ENCODE measurements at places on chromosomes 11 and 22.

DNA sequence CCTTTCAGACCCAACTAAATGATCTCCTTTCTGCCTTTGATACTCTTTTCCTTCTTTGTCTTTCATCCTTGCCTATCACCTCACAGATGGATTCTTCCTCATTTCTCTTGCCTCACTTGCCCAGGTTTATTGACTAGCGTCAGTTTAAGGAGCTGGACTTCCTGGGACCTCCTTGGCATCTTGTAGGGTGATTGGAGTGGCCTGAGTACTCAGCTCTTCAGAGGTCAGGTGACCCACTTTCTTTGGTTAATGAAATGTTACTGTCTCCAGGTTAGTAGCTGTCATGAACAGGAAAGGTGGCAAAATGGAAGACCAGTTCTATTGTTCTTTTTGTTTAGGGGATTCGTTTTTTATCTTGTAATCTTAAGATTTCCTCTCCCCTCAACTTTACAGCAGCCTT lies 4.6 kb upstream of the BACE1-AS start:
- DNase-seq = no peak

- DNase-seq = no peak
Observed at GRCh38 chr11:103946793-103947545, 89.5 kb upstream of the DDI1 start.

- DNase-seq = no peak
Observed at GRCh38 chr11:114447892-114448291, 8.6 kb downstream of the REXO2 start.

DNA sequence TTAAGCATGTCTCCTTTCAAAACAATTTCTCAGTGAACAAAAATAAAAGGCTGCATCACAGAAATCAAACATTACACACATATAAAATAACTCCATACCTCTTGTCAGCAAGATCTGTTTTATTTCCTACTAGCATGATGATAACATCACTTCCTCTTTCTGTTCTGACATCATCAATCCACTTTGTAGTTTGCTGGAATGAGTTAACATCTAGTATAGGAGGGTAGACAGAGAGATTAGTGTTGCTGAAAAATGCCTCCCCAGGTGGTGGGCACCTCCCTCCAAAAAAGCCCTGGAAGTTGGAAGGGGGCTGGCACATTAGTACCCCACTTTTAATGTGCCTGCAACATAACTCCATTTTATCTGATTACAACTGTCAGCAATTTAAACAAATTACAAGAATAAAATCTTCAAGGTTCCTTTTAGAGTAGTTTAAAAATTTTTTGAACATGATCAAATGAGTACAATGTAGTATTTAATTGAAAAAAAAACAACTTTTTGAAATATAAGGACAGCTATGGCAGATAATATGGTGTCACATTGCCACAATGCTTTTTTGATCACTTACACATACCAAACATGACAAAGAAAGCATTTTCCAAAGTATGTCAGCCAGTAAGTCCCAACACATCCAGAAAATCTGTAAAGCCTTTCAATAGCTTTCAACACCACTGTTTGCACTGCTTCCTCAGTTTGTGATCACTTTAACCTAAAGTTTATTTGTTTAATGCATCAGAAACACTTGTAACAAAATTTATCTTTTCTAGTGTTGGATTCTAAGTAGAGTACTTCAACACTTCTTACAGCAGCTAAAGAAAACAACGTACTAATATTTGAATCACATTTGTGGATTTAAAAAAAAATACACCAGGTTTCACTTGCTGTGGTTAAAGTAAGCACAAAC lies 44.5 kb downstream of the RAB6A start:
- no peak for DNase-seq

DNA sequence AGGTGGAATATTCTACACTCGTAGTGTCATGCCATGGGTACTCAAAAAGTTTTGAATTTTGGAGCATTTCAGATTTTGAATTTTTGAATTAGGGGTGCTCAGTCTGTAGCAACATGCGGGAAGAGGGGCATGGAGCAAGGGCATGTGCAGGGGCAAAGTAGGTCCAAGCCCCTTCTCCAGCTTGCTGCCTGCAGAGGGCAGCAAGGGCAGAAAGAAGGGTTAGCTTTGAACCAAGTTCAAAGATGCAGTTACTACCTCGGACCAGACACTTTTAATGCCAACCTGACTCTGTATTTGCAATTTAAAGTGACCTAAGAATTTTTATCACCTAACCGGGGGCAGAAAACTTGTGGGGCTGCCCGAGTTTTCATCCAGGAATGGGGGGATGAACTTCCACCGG lies 68.2 kb downstream of the CD82 start:
- no peak for DNase-seq

DNA sequence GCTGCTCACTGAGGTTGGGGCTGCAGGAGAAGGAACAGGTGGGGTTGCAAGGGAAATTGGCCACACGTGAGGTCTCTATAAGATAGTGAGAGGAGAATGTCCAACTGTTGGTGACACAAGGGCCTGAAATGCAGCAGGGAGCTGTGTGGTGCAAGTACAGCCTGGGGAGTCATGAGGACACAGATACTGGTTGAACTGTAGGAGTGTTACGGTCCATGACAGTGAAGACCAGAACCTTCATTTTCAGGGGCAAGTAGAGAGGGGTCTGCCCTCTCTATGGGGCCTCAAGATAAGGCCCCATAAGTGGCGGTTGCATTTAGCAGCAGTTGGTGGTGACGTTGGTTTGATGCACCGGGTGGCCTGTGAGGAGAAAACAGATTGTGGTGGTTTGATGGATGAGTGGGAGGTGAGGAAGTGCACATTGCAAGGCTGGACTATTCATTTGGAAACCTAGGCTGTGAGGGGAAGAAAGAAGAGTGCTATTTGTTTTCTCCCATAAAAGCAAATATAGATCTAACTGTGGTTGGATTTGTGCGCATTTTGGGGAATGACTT lies 39.4 kb downstream of the MICAL2 start:
- no peak for DNase-seq

- no peak for DNase-seq
Observed at GRCh38 chr11:126403658-126404057, 48.2 kb downstream of the ST3GAL4 start.

DNA sequence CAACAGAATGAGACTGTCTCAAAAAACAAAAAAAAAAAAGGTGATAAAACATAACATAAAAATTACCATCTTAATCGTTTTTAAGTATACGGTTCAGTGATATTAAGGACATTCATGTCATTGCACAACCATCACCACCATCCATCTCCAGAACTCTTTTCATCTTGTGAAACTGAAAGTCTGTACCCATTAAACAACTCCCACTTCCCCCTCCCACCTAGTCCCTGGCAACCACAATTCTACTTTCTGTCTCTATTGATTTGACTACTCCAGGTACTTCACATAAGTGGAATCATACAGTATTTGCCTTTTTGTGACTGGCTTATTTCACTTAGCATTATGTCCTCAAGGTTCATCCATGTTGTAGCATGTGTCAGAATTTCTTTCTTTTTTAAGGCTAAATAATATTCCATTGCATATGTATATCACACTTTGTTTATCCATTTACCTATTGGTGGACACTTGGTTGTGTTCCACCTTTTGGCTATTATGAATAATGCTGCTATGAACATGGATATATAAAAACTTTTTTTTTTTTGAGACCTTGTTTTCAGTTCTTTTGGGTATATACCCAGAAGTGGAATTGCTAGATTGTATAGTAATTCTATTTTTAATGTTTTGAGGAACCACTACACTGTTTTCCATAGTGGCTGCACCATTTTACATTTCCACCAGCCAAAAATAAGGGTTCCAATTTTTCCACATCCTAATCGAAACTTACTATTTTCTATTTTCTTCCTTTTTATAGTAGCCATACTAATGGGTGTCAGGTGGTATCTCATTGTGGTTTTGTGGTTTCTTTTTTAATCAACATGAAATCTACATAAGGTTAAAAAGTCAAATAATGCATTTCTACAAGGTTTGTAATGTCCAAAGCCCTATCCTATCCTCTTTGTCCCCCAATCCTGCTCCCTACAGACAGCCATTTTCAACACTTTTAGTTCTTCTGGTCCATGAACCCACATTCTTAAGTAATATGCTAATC lies 23.4 kb upstream of the PIK3C2A start:
- DNase-seq = no peak

DNA sequence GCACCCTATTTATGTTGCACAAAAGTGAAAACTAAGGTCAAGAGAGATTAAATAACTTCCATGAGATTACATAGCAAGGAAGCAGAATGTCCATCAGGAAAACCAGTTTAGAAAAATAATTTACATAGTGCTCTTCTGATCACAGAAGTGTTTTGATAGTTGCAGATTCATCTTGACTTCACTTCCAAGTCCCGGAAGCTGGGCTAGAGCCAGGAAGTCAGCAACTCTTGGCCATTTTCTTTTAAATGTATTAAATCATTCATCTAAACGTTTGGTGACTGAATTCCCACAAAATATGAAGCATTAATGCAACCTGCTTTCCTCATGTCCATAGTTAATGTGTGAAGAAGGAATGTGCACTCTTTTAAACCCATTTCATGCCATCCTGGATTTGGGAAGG lies 29.7 kb downstream of the APLP2 start:
- no peak for DNase-seq

GRCh38 chr22:21755851-21756284 lies 20.3 kb upstream of the YPEL1 start:
- no peak for DNase-seq

DNA sequence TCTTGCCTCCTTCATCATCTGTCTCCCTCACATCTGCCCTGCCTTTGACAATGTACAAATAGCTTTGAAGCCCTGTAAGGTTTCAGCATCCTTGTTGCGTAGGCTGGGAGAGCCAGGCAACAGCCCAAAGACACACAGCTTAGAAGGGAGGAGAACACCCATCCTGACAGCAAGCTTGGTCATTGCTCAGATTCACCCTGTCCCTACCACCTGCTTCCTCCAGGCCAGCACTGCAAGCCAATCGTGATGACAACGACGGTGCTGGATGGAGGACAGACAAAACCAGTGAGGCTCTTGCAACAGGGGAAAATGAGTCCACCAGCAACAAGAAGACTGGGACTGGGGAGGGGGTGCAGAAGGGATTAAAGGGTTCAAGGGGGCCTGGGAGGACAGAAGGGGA lies 32.9 kb upstream of the CD5 start:
- no peak for DNase-seq

GRCh38 chr11:72648384-72649136 lies 25.7 kb downstream of the PDE2A start:
- no peak for DNase-seq

GRCh38 chr11:125102510-125102909 lies 8.9 kb downstream of the TMEM218 start:
- DNase-seq = no peak

DNA sequence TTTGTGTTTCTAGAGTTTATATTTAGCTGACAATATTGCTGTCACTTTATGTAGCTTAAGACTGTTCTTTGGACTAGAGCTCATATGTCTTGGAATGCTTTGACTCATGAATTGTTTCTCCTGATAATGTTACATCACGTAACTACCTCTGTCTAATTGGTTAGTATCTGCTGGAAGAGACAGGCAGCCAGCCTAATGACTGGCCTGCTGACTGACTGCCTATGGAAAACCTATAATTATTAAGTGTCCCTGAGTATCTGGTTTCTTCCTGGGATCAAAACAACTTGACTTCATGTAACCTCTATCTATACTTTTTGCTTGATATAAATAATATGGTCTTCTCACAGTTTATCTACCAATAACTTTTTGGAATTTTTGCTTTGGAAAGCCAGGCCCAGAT lies 9.4 kb downstream of the SOX6 start:
- no peak for DNase-seq

DNA sequence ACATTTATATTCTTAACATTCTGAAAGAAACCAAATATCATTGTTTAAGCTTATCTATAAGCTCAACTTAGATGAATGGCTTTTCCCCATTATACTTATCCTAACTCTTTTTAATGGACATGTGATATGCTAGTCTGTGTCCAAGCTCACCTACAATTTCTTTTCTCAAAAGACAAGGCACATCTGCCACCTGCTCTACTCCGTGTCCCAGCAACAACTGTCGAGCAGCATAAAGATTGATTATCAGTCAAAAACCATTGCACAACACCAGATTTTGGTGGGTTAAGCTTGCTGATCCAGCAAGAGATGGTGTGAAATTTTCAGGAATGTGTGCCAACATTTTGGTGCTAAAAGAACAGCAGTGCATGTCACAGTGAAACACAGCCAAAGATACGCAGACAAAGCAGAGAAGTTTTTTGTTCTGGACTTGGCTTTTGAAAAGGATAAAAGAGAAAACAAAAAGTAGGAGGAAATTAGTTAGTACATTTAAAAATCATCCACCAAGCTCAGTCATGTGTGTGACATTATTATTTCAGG lies 65.8 kb downstream of the DCDC1 start:
- no peak for DNase-seq

- DNase-seq = no peak
Observed at GRCh38 chr11:73576185-73576614, 21.7 kb downstream of the FAM168A start.

DNA sequence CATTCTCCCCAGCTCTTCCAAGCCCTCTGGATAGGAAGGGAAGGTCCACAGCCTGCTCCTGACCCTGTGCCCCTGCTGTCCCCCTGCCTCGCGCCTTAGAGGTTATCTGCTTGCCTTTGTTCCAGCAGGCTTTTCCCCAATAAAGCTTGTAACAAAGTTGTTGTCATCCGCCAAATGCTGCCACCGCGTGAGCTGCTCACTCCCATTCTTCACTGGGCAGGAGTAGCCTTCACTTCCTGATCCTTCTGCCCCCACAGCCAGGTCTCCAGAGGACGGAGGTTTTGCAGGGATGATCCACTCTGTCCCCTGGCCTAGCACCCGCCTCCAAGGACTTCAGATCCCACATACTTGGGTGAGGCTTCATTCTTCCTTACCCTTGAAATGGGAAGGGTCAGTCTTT lies 94.0 kb upstream of the RASSF10 start:
- no peak for DNase-seq

Data from hypothalamus (tissue), 51 donors.